ENCODE measurements at places on chromosomes 11 and 22.

DNA sequence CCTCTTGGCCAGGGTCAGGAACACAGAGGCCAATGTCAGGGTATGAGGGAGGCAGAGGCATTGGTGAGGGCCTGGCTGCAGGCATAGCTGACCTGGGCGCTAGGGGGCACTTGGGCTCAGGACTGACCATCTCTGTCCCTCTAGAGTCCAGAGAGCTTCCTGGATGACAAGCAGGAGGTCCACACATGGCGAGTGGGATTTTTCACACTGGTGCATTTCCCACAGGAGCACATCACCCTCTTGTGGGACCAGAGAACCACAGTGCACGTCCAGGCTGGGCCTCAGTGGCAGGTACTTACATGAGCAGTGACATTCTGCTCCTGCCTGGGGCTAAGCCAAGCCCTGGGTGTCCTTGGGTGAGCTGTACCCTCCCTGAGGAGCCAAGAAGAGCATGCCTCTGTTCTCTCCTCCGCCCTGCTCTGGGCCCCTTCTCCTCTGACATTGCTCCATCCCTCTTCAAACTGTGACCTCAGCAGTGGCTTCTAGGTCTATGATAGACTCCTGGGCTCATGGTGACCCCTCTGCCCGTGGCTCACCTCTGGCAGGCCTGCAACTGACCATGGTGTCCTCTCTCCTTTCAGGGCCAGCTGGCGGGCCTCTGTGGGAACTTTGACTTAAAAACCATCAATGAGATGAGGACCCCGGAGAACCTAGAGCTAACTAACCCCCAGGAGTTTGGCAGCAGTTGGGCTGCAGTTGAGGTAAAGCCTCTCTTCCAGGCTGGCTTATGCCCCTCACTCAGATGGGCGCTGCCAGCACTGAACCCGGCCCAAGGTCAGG lies 46.6 kb downstream of the OTOG start:
- no peak overlapping the region for H3K27ac ChIP-seq
- no peaks in the 10 kb centered on the region for H3K4me1 ChIP-seq

DNA sequence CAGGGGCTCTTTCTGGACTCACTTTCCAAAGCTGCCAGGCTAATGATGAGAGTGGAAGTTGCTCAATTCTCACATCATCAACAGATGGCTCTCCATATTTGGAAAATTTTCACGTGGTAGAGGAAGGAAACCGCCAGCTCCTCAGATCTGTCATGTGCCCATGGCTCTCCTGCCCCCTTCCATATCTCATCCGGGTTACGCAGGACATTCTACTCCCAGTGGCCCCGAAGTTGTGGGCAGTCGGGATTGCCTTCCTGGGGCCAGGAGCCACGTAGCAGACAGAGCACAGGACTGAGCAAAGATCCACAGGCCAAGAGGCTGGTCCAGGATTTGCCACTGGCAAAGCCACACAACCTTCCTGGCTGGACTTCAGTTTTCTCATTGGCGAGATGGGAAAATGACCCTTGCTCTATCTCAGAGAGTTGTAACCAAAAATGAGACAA lies 38.8 kb downstream of the RPUSD4 start:
- no peaks in the 10 kb centered on the region for H3K27me3 ChIP-seq
- no peaks in the 10 kb centered on the region for H3K4me1 ChIP-seq
- DNase-seq = no peak
- H3K36me3 ChIP-seq = no peaks in the 10 kb centered on the region

DNA sequence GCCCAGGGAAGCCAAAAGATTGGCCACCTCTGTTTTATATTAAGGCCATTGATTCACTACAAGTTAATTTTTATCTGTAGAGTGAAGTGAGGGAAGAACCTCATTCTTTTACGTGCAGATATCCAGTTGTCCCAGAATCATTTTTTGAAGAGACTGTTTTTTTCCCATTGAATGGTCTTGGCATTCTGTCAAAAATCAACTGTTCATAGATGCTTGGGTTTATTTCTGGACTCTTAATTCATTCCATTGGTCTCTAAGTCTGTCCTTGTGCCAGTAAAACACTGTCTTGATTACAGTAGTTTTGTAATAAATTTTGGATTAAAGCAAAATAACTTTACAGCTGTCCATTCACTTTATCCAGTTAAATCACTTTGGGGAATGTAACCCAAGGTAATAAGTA lies 26.8 kb downstream of the WBP2NL start:
- DNase-seq = no peak
- no peaks in the 10 kb centered on the region for H3K36me3 ChIP-seq
- H3K27ac ChIP-seq = no peak overlapping the region
- no peak overlapping the region for H3K4me3 ChIP-seq

DNA sequence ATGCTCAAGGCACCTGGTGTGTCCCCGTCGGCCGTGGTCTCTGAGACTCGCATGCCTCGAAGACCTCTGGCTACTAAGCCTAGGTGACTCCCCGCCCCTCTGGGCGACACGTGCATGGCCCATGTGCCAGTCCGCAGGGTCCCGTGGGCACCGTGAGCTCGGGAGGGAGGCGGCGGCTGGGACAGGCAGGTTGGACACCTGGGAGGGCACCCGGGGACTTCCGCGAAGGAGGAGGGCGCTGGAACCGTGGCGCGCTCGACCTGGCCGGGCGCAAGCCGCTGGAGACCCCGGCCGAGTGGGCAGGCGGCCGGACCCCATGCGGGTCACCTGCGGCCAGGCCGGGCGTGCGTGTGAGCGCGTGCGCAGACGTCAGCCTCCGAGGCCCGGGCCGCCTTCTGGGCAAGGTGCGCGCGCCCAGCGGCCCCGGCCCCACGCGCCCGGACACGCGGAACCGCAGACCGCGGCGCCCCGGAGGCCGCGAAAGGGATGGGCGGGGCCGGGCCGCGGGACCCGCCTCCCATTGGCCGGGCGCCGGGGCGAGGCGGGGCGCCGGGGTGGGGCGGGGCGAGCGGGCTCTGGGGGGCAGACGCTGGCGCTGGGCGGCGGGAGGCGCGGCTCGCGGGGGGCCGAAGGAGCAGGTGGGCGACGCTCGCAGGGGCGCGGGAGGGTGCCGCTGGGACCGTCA lies 579 bp upstream of the RASD2 start:
- H3K4me1 ChIP-seq = no peaks in the 10 kb centered on the region
- H3K27ac ChIP-seq = peak overlapping the region; percentile 79
- peaks cover 3% of the 10 kb centered on the region for H3K27me3 ChIP-seq
- H3K36me3 ChIP-seq = no peaks in the 10 kb centered on the region
- DNase-seq = peak; percentile 23
- H3K4me3 ChIP-seq = peak overlapping the region; percentile 57

- no peaks in the 10 kb centered on the region for H3K27me3 ChIP-seq
- H3K4me3 ChIP-seq = peak overlapping the region; percentile 67
Measured at GRCh38 chr22:46045459-46046298, 68.7 kb upstream of the WNT7B start.

DNA sequence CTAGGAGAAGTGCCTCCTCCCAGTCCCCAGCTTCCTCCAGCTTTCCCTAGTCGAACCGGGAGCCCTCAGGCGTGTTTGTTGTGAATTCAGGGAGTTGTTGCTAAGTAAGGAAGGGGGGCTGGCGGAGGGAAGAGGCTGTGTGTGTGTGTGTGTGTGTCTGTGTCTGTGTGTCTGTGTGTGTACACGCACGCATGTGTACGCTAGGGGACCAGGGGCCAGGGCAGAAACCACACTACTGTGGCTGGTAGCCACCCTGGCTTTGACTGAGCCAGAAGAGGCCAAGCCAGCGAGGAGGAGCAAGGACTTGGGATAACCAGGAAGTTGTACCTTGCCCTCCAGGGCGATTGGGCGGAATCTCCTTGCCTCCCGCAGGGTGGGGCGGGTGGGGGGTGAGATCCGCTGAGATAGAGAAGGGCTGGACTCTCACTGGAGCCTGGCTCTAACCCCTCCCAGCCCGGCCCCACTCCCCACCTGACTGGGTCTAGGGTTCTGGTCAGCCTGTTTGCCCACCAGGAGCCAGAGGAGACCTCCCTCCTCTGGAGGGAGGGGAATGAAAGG lies 7.5 kb downstream of the BCL9L start:
- peak overlapping the region; percentile 72 for H3K4me3 ChIP-seq
- peak overlapping the region; percentile 99 for H3K27ac ChIP-seq
- peaks cover 79% of the 10 kb centered on the region for H3K4me1 ChIP-seq
- DNase-seq = peak; percentile 92
- H3K36me3 ChIP-seq = no peaks in the 10 kb centered on the region

DNA sequence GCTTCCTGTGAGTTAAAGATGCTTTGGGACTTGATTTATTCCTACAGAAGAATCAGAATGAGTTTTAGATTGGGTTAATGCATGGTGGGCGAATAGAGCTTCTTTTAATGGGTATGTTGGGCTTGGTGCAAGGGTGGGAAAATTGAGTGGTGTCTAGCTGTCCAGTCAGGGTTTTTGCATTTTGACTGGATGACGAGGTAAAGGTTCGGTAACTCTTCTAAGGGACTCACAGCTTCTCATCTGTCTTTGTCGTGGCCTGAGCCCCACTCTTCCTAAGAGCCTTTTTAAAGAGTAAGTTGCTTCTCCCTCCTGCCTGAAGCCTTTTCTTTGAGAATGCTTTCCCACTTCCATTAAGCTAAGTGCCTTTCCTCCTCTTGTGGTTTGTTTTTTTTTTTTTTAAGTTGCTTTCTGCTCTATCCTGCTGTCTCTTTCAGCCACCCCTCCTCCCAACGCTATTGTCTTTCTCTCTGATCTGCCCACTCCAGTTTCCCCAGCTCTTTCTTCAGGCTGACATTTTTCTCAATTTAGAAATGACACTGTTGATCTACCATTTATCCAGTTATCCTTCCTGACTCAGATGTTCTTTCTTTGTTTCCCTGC lies 1.1 kb downstream of the DPF2 start:
- H3K4me1 ChIP-seq = peaks cover 12% of the 10 kb centered on the region
- peak overlapping the region; percentile 85 for H3K27ac ChIP-seq
- no peak for DNase-seq
- H3K27me3 ChIP-seq = no peaks in the 10 kb centered on the region
- H3K4me3 ChIP-seq = peak overlapping the region; percentile 83

DNA sequence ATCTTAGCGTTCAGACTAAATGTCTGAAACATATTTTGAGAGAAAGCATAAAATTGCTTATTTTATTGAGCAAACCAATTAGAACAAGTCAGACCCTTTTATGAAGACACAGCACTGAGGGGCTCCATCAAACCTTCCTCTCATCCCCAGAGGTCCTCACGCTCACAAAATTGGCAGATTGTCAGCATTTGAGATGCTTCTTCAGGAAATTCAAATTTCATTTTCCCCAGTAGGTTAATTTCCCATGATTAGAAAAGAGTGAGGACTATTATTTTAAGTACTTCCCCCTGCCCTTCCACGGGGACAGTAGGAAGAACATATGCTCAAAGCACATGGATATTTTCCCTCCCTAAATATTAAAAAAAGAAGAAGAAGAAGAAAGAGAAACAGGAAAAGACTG lies 851.8 kb downstream of the BRD1 start:
- H3K4me3 ChIP-seq = no peak overlapping the region
- no peaks in the 10 kb centered on the region for H3K4me1 ChIP-seq
- no peaks in the 10 kb centered on the region for H3K36me3 ChIP-seq

- H3K36me3 ChIP-seq = peaks cover 13% of the 10 kb centered on the region
- DNase-seq = peak; percentile 99
- H3K4me3 ChIP-seq = peak within 1 kb of the TSS; percentile 99
- no peaks in the 10 kb centered on the region for H3K27me3 ChIP-seq
- peak within 1 kb of the TSS; percentile 93 for H3K27ac ChIP-seq
Measured at GRCh38 chr11:119057000-119057769, at the start of gene HYOU1. HYOU1 (minus strand) TSS chr11:119057205; CDS start chr11:119056160, 1,045 bp downstream.

- H3K36me3 ChIP-seq = no peaks in the 10 kb centered on the region
- peaks cover 19% of the 10 kb centered on the region for H3K4me1 ChIP-seq
- no peak for DNase-seq
- peak overlapping the region; percentile 85 for H3K4me3 ChIP-seq
- H3K27me3 ChIP-seq = no peaks in the 10 kb centered on the region
Measured at GRCh38 chr11:43681401-43681942, 934 bp downstream of the HSD17B12 start.

DNA sequence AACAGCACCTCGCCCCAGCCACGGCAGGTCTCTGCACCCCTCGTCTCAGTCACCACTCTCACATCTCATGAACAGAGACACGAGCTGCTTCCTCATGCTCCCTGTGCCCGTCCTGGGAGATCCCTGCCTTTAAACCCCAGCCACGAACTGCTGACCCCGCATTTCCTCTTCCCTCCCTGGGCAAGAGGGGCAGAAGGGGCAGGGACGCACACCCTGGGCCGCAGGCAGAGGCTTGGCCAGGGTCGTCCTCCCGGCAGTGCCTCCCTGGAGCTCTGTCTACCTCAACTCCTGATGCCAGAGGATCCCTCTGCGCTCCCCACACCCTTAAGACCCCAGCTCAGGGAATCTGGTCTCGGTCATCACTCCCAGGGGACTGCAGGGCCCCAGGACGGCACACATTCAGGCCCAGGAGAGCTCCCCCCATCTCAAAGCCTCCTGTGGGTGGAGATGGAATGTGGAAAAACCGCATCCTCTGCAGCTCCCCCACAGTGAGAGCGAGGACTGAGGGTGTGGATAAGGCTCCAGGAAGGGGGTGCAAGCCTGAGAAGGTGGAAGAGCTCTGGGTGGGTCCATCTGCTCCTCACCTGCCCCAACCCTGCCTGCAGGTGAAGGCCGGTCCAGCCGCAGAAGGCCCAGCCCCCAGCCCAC lies 1.2 kb downstream of the BID start:
- DNase-seq = no peak
- H3K27me3 ChIP-seq = peaks cover 21% of the 10 kb centered on the region
- no peaks in the 10 kb centered on the region for H3K36me3 ChIP-seq
- H3K27ac ChIP-seq = no peak overlapping the region
- peaks cover 16% of the 10 kb centered on the region for H3K4me1 ChIP-seq
- H3K4me3 ChIP-seq = peak overlapping the region; percentile 77

GRCh38 chr22:28917747-28918549 lies 34.6 kb downstream of the ZNRF3 start:
- H3K27me3 ChIP-seq = no peaks in the 10 kb centered on the region
- H3K4me1 ChIP-seq = peaks cover 82% of the 10 kb centered on the region
- H3K27ac ChIP-seq = peak overlapping the region; percentile 80
- H3K4me3 ChIP-seq = no peak overlapping the region
- H3K36me3 ChIP-seq = no peaks in the 10 kb centered on the region

DNA sequence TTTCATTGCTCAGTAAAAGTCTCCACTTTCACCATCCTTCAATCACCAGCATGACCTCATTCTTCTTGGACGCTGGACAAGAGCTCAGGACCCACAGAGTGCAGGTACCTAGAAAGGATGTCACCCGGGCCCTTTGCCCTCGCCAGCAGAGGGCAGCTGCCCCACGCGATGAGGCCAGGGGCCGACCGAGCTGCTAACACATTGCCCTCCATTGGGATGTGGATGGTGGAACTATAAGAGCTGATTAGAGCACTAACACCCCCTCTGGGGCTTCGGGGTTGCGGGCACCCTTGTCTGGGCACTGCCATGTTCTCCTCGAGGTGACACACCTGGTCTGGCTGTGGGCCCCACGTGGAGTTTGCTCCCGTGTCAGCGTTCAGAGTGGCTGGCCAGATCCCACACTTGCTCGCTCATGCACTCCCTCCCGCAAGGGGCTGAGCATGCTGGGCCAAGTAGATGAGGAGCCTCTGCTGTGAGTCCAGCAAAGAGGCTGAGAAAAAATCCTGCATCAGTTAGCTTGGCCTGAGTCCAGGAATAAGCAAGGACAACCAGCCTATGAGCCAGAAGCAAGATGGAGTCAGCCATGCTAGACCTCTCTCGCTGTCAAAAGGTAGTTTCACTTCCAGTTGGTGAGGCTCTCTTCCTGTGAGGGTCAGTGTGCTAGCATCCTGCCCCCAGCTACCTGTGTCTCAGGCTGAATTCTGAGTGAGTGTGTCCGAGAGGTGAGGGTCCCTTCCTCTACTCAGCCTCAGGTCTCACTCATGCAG lies 9.8 kb downstream of the KRTAP5-6 start:
- no peaks in the 10 kb centered on the region for H3K27me3 ChIP-seq
- peaks cover 3% of the 10 kb centered on the region for H3K4me1 ChIP-seq
- H3K4me3 ChIP-seq = no peak overlapping the region
- no peak overlapping the region for H3K27ac ChIP-seq
- no peak for DNase-seq

- no peak overlapping the region for H3K27ac ChIP-seq
- H3K4me1 ChIP-seq = no peaks in the 10 kb centered on the region
- no peak for DNase-seq
- no peaks in the 10 kb centered on the region for H3K36me3 ChIP-seq
- H3K4me3 ChIP-seq = no peak overlapping the region
Measured at GRCh38 chr11:71538666-71538990, 803 bp downstream of the KRTAP5-8 start.
